RPMI7951 (cell line): ENCODE measurements at places on chromosomes 4 and X. TPM values are rescaled to one million over a fixed set of nuclear protein-coding genes. Genes with fewer than 3 reads are reported as not detected.
A peak's percentile ranks its signal among the peaks of the same experiment; 100 is the strongest.

- DNase-seq: no peak
Observed at GRCh38 chr4:54942721-54943120, 182.7 kb downstream of the KDR start.

GRCh38 chrX:9285342-9285771, 179.5 kb upstream of the TBL1X start:
- DNase-seq: no peak

GRCh38 chr4:147651563-147651962, 32.4 kb downstream of the PRMT9 start:
- DNase-seq: no peak

ZNF595 gene
- 6.5 and 10.0 TPM in 2 replicates for total RNA-seq

TEX13C gene
- total RNA-seq: under 0.01 TPM in 1 of 2 replicates, not detected in the other

DNA sequence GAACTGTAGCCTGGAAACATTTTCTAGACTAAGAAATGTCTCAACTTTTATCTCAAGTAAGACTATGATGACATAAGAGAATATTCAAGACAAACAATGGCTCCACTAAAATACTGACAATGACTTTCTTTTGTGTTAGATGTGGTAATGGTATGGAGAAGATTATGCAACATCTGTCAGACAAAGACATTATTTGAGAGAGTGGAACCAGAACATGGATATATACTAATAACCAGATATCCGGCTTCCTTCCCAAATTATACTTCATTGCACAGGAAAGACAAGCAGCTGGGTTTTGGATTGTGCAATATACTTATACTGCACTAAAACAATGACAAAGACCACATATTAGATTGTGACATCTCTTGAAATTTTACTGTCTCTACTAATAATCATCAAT, 290.8 kb upstream of the GIMD1 start:
- DNase-seq: peak; percentile 20
